ENCODE measurements at places on chromosomes 5 and 9. TPM values are rescaled to one million over a fixed set of nuclear protein-coding genes. Genes with fewer than 3 reads are reported as not detected.

The ACTBL2 gene
- not detected for total RNA-seq

The IL5 gene
- not detected for total RNA-seq

The GRIN1 gene
- 0.35 TPM for total RNA-seq

The SLC22A4 gene
- 5.0 TPM for total RNA-seq

The NNT gene
- total RNA-seq: 11.6 TPM

The SVEP1 gene
- total RNA-seq: 1.8 TPM

The RNF183 gene
- total RNA-seq: not detected

The KIF4B gene
- total RNA-seq: not detected

The CTXN3 gene
- total RNA-seq: not detected

The SREK1 gene
- total RNA-seq: 30.7 TPM

The ITGA2 gene
- total RNA-seq: 17.6 TPM

The PPP3R2 gene
- total RNA-seq: not detected

The EFNA5 gene
- total RNA-seq: 26.8 TPM

Data from A549 treated with GW870086 at 1 μM for 4 hours (cell line).